ENCODE measurements at places on chromosomes 12 and 14.
A peak's percentile ranks its signal among the peaks of the same experiment; 100 is the strongest.

DNA sequence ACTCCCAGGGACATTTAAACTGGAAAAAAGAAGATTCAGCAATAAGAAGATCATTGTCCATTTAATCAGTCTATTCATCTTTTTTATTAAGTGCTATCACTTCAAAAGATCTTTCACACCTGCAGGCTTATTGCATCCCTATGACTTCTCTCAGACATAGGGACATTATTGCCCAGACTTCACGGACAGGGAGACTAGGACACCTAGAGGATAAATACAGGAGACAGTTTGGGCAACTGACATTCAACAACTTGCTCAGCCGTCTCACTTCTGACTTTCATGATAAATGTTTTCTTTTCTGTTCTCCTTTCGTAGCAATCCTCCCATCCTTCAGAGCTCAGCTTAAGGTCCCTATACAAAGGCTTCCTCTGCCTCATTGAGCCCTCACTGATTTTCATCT, 84.3 kb downstream of the TMEM30B start:
- DNase-seq, result no peak

DNA sequence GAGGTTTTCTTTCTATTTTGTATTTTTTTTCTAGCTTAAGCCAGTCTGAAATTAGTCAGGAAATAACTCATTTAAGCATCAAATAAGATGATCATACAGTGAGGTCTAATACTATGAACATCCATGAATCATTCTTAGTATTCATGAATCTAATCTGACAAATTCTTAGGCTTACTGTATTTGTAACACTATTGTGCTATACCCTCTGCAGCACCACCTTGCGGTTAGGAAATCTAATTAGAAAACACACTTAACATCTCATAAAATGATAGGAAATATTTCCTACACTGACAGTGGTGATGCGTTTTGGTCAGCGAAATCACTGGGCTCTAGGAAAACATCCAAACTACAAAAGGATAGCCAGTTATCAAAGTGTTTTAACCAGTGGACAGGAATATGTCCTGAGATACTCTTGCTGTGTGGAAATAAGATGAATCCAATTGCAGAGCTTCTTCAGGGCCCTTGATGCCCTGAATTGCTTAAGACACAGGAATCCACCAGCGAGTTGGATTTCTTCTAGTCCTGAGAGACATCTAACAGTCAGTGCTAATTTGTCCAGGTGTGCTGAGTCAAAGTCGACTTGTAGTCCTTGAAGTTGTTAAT, 109.3 kb upstream of the MYF6 start:
- DNase-seq, result no peak

DNA sequence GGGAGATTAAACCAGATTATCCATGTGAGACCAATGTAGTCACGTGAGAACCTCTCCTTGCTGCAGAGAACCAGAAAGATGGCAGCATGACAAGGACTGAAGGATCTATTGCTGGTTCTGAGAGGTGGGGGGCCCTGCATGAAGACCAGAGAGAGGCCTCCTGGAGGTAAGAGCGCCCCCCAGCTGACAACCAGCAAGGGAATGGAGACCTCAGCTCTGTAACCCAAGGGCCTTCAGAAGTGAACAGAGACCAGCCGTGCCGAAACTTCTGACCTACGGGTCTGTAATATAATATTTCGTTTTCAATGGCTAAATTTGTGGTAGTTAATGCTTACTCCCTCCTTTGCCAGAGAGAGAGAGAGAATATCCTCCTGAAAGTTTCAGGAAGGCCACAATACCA, 524.1 kb upstream of the TBX3 start:
- DNase-seq, result no peak

- DNase-seq, result no peak
Observed at GRCh38 chr14:101005447-101005846, 101.9 kb upstream of the RTL1 start.

DNA sequence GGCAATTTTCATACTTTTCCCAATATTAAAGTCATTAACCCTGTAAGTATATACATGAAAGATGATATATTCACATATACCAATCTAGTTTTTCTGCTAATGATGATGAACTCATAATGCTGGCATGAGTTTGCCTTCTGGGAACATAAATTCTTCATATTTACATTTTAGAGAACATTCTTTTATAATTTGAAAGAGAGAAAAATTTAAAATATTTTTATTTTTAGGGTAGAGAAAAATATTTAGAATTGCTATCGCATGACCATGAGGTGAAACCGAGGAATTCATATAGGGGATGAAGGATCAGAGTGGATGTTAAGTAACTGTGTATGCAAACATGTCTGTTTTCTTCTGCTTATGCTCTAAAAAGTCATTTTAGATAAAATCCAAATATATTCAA, 825.3 kb upstream of the FLRT2 start:
- DNase-seq, result no peak

DNA sequence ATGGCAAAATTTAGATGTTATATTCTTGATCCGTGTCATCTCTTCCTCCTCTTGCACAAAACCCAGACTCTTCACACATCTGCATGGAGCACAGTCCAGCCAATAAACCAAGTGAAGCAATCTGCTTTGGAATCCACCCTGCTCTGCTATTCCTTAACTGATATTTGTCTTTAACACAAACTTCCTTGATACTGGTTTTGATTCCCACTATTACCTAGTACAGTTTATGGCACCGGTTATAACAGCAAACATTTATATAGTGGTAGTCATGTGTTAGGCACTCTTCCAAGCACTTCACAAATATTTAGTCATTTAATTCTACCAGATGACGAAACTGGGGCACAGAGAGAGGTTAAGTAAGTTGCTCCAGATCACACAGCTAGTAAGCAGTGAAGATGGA, 12.5 kb downstream of the STYK1 start:
- no peak for DNase-seq

DNA sequence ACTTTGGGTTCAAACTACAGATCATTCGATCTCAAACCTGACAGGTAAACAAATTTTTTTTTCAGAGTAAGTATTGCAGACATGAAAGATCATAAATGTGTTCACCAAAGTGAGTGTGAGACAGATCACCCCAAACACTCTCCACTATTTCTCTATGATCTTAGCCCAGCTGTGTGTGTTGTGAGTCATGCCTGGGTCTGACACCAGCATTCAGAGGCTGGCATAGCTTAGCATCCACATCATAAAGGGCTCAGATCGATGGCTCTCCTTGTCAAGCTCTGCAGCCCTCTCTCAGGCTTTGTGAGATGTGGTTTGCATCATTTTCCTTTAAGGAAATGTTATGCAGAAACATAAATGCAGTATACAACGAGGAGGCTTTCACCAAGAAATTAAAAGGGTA, 164.9 kb downstream of the ETV6 start:
- DNase-seq, result no peak

DNA sequence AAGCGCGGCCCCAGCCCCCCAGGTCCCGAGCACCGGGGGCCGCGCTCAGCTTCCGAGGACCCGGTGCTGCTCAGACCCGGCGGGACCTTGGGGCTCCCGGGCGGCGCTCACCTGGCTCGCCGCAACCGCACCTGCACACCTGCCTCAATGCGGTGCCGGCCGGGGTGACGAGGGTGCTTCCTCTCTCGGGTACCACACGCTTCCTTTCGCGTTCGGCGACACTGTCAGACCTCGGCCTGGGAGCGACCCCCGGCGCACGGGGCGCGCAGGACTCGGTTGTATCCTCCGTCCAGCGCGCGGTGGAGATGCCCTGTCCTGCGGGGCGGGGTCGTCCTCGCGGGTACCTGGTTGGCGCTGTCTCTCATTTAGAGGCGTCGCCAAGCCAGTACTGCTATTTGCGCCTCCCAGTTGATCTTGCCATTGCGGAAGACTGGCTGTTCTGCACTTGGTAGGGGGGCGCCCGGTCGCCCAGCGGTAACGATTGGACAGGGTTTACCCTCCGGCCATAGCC, 718 bp downstream of the PACS2 start:
- DNase-seq, result peak; percentile 64

GRCh38 chr14:58882577-58883018, 244.8 kb downstream of the DACT1 start:
- DNase-seq, result no peak

- DNase-seq, result no peak
Observed at GRCh38 chr12:2507814-2508213, 287.0 kb upstream of the FKBP4 start.

- DNase-seq, result no peak
Observed at GRCh38 chr12:43210485-43211192, 341.4 kb downstream of the ADAMTS20 start.

DNA sequence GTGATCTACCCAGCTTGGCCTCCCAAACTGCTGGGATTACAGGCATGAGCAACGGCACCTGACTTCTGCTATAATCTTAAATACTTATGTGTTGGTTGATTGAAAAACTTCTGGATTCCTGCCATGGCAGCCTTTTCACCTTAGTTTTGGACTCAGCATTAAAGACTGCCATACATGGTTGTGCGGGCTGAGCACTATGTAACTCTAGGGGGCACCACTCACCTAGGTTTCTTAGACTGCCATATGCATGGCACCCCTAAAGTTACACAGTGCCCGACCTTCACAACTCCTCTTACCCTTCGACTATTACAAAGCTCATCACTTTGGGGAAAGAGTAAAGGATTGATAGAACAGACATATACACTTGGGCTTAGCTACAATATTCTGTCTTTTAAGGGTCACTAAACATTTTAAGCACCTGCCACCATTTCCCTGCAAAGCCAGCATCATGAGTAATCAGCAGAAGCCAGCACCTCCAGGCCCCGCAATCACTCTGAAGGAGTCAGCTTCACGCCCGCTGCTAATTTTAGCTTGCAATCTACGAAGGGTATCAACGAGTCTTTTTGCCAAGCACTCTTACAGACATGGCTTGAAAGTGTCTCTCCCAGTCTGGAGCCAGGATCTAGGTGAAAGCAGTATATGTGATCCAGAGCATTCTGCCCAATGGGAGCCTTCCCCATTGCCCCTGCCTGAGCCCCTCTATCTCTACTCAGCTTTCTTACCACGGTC, 59.8 kb downstream of the SUDS3 start:
- no peak for DNase-seq

GRCh38 chr12:128323145-128323920, 56.4 kb downstream of the TMEM132C start:
- DNase-seq, result no peak

DNA sequence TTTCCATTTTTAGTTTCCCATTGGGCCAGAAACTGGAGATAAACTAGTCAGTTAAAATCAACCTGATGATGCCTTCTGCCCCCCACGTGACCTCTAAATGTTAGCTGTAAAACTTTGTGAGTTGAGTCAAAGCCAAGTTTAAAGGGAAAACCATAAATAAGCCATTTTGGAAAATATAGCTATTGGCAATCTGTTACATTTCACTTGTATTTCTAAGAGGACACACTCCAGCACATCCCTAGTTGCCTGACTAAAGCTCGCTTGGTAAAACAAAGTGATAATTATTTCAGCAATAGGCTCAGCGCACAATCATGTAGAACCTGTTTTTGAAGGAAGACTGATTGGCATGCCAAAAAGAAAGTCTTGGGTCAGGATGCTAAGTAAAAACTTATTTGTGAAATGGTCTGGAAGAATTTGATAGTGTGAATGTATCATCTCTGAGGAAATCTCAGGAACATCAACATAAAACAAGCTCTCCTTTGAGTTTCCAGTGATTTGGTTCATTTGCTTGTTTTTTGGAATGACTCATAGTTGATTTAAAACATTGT, 49.2 kb upstream of the AEBP2 start:
- no peak for DNase-seq

DNA sequence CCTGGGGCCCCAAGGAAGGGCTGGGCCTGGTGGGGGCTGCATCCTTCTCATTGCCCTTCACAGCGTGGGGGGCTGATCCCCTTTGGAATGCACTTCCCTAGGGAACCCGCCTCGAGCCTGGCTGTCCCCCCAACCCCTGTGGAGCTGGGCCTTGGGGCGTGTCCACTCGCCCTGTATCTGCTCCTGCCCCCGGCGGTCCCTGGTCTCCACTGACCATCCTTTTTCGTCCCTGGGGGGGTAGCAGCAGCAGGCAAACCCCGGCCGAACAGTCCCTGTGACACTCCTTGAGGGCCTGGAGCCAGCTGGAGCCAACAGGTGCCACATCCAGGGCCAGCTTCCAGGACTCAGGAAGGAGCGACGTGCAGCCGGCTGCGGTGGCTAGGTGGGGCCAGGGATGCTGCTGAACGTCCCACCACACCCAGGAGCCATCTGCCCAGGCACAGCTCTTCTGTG, 9.4 kb upstream of the GPR132 start:
- DNase-seq, result no peak

GRCh38 chr12:4144676-4145075, 128.9 kb upstream of the CCND2 start:
- no peak for DNase-seq

- DNase-seq, result no peak
Observed at GRCh38 chr14:24329736-24330135, 5.1 kb downstream of the ADCY4 start.

- DNase-seq, result no peak
Observed at GRCh38 chr12:2667716-2668440, 126.9 kb upstream of the FKBP4 start.

DNA sequence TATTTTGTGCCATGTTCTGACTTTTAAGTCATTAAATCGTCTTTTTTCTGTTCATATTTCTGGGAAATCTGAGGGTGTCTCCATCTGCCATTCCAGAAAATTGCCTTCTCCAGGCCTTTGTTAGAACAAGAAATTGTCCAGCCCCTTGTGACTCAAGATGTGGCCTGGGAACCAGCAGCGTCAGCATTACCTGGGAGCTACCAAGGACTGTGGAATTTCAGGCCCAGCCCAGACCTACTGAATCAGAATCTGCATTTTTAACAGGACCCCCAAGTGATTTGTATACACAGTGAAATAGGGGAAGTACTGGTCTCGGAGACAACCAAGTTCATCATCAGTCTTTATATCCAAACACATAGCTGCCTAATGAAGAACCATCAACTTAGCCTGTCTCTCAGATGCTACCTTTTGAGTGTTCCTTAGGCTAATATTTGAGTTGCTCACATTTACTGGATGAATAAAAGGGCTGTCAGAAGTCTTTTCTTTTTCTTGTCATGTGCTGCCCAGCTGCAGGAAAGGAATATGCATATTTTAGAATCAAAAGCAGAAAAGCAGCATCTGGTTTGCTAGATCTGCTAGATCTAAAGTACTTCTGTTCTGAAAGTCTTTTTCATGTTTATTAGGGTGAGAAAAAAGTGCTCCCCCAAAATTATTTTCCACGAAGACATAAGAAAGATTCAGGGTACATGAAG, 21.2 kb downstream of the GPHB5 start:
- no peak for DNase-seq

DNA sequence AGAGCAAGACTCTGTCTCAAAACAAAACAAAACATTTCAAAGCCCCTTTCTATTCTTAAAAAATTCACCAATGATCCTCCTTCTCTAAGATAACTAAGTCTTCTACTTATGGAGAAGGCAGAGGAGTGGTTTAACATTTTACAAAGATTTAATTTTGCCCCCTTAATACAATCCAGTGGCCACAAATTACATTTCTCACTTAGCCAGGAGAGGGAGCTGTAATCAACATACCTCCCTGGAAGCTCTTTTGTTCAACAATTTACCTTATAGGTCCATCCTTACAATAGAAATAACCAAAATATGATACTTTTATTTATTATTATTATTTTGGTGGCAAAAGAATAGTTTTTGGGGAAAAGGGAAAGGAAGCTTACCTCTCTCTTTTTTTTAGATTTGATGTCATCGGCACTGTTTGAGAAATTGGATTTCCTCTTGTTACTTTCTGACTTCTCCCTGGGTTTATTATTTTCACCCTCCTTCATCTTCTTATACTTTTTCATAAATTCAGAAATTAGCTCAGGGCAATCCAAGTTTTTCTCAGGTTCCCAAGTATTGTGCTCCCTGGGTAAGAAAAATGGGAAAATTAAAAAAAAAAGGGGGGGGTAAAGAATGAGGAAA, 28.1 kb downstream of the CBX5 start:
- no peak for DNase-seq

GRCh38 chr14:68516342-68516741, 276.5 kb downstream of the ZFP36L1 start:
- no peak for DNase-seq

All from stimulated activated naive CD4-positive, alpha-beta T cell (primary cell).